ENCODE measurements at places on chromosomes 6 and 20.
A peak's percentile ranks its signal among the peaks of the same experiment; 100 is the strongest.

DNA sequence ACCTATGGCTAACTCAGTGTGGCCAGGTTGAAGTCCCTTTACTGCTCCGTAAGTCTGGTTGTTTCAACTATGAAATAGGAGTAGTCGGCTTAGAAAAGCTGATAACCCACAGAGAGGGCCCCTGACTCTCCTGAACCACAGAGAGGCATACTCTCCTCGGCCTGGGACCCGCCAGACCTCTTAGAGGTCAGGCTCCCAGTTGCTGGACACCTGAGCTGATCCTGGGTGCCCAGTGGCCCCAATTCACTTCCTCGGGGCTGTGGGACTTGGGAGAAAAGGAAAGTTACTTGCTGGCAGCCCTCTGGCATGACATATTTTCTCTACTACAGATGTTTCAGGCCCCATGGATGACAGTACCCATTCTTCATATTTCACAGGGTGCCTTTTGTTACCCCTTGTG lies 34.2 kb upstream of the EYA4 start:
- DNase-seq = no peak

GRCh38 chr20:58843128-58843556 lies 7.6 kb downstream of the GNAS-AS1 start:
- no peak for DNase-seq

- no peak for DNase-seq
Observed at GRCh38 chr6:85620308-85620707, 22.4 kb downstream of the SYNCRIP start.

DNA sequence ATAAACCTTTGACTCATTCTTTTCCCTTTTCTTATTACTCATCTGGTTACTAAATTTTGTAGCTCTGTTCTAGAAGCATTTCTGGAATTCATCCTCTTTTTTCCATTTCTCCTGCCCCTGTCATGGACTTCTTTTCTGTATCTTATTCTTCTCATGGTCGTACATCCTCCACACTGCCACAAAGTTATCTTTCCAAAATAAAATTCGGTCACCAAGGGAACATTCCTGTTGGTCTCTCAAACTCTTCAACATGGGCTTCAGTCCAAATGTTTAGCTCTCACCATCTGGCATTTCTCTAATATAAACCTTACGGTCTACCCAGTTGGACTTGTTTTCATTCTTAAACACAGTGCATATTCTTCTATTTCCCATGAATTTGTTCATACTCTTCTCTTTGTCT lies 428.8 kb upstream of the ID4 start:
- DNase-seq = no peak

GRCh38 chr6:166697113-166697512 lies 70.1 kb upstream of the RPS6KA2 start:
- no peak for DNase-seq

- no peak for DNase-seq
Observed at GRCh38 chr6:14726816-14727493, 518.9 kb upstream of the JARID2 start.

DNA sequence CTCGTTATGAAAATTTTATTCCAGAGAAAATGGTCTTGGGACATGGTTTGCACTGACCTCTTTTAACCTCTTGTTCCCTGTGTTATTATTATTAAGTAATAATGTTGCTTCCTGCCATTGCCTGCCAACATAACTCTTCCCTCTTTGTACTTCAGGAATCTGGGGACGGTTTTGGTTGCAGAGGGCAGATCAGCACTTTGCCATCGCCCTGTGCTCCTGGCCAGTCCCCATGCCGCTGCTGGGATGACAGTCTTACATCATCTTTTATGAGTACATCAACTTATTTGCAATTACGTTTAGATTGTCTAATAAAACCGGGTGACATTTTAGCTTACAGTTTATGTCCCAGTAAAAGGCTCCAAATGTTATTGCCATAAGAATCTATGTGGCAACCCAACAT lies 157.2 kb downstream of the CDH26 start:
- no peak for DNase-seq

DNA sequence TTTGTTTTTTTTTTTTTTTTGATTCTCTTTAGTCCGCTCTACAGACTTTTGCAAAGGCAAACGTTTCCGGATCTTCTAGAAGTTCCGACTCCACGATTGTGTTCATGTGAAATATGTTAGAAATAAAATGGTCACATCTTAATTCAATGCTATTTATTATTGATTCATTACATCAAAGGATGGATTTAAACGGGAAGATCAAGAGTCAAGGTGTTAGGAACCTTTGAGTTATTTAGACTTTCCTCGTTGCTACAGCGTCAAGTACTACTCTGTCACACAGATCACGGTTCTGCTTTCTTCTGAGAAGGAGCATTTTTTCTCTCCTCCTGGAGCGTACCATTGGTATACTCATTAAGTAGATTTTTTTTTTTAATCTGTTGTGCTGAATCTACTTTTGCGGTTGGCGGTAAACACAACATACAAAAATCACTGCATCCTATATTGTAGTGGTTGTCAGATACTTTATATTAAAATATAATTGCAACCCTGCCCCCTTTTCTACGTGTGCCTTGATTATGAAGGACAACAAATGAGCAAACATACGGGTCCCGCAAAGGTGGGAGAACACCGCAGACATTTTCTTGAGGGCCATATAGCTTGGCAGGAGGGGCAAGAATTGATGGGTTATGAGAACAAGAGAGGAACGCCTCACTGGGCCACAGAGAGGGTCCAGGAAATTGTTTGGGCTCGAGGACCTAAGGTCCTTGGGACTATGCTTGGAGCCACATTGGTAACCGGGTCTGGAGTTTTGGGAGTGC lies 17.5 kb downstream of the HMGN4 start:
- no peak for DNase-seq

GRCh38 chr20:44018259-44018941 lies 103.7 kb downstream of the TOX2 start:
- no peak for DNase-seq

- no peak for DNase-seq
Observed at GRCh38 chr6:4545893-4546292, 230.3 kb upstream of the CDYL start.

DNA sequence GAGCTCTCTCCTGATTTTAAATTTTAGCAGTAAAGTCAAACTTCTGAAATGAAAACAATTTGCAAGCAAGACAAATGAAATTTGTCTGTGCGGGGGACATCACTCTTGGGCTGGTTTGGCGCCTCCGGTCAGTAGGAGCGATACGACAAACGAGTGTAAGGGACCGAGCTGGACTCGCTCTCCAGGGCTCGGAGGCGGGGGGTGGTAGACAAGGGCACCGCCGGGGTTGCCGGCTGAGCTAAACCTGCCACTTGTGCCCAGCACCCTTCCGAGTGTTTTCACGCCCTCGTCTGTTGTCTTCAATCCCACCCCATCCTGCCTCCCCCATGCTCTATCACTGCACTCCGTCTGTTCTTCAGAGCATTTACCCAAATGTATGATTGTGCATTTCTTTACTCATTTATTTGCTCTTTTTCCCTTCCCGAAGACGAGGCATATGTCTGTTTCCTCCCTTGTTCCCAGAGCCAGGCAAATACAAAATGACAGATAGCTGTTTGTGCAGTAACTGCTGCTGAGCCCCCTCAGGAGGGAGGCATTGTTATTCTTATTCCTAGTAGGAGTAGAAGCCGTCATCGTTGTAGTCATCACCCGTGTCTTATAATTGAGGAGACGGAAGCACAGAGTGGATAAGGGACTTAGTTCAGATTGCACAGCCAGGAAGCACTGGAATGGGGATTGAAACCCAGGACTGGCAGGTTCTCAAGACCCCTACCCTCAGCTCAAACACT lies 62.8 kb upstream of the APCDD1L start:
- DNase-seq = no peak

DNA sequence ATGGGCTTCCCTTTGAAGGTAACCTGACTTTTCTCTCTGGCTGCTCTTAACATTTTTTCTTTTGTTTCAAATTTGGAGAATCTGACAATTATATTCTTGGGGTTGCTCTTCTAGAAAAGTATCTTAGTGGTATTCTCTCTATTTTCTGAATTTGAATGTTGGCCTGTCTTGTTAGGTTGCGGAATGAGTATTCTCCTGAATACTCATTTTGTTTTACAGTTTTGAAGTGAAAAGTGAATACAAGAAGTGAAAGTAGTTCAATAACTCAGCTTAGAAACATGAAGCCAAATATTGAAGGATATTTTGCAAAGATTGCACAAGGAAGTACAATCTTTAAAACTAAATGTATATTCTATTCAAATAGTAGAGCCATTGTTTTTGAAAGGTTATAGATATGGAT lies 120.2 kb upstream of the MAP3K4 start:
- no peak for DNase-seq

DNA sequence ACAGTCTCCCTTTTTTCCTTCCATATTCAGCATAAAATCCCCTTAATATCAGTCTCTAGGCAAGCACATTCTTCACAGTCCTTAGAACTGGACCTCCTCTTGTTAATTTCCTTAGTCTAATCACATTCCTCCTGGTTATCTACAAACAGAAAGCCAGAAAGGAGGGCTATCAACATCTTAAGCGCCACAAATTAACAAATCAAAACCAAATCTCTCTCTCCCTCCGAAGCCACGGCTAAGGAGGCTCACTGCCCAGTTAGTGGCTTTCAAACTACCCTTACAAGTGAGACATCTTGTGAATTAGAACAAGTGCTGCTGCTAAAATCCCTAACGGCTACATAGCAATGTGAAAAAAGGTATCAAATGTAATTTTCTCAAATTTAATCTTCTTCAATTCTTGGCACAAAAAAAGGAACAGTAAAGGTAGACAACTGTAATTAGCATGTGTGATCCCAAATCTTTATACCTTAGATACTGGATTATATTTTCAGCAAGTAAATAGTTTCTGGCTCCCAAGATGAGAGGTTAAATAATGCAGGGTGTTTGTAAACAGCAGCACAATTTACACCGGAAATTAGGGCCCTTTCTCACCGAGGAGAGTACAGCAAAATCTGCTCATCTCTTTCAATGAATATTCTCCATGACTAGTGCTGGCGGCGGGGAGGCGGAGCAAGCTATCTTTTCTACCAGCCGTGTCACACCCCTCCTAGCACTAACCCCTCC lies 1.4 kb upstream of the TRIM39 start:
- peak; percentile 77 for DNase-seq

DNA sequence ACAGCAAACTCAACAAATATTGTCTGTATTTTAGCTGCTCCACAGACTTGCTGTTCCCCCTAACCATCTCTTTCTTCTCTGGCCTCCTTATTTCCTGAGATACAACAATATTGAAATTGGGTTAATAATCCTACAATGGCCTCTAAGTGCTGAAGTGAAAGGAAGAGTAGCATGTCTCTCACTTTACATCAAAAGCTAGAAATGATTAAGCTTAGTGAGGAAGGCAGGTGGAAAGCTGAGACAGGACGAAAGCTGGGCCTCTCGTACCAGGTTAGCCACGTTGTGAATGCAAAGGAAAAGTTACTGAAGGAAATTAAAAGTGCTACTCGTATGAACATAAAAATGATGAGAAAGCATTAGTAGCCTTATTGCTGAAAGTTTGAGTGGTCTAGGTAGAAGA lies 63.8 kb downstream of the ELOVL5 start:
- no peak for DNase-seq

GRCh38 chr6:39361657-39362486 lies 39.4 kb upstream of the KCNK16 start:
- peak; percentile 4 for DNase-seq

DNA sequence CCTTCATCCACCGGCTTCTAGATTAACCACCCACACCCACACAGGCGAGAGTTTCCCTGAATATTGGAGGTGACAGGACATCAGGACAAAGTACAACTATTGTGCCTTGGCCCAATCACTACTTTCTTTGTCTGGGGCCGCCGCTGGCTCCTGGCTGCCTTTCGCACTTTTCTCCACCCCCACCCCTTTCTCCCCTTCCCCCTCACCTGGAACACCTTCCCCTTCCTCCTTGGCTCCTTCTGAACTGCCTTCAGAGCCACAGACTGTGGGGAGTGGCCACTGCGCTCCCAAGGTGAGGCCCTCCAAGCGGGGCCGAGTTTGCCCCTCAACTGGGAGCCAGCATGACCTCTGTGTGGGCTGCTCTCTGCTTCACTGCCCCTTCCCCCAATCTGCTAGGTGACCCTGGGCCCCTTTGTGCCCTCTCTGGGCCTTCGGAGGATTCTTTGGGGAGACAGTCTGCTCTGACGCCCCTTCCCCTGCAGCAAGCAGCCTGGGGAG lies 3.0 kb upstream of the VEGFA start:
- no peak for DNase-seq

- DNase-seq = no peak
Observed at GRCh38 chr6:43729537-43729936, 40.5 kb upstream of the VEGFA start.

DNA sequence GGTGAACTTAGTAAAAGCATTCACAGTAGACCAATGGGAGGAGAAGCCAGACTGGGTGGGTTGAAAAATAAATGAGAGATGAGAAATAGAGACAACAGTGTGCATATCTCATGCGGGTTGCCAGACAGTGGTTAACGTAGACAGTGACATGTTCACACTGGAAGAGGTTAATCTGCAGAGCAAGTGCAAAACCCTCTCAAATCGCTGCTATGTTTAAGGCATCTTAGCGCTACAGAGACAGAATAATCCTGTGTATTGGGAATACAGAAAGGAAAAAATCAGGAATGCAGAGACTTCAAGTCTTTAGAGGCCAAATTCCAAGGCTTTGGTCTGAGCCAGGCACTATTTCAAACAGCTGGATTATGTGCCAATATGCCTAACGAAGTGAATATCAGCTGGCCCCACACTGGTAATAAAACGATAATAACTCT lies 107.1 kb downstream of the TSHZ2 start:
- no peak for DNase-seq

DNA sequence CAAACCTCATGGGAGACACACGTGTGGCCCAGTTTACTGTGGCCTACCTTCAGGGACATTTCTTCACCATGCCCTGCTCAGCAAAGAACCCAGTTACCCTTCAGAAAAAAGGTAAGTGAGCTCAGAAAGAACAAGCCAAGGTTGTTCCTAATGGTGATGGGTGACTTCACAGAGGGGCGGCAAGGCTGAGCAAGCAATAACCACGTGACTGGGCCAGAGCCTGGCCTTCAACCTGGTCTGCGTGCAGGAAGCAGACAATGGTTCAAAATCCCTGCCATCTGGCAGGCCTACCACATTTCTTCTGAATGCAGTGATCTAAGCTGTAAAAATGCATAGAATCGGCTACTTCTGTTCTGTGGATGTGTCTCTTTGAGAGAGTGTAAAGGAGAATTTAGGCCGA lies 115.5 kb upstream of the CST7 start:
- DNase-seq = no peak

DNA sequence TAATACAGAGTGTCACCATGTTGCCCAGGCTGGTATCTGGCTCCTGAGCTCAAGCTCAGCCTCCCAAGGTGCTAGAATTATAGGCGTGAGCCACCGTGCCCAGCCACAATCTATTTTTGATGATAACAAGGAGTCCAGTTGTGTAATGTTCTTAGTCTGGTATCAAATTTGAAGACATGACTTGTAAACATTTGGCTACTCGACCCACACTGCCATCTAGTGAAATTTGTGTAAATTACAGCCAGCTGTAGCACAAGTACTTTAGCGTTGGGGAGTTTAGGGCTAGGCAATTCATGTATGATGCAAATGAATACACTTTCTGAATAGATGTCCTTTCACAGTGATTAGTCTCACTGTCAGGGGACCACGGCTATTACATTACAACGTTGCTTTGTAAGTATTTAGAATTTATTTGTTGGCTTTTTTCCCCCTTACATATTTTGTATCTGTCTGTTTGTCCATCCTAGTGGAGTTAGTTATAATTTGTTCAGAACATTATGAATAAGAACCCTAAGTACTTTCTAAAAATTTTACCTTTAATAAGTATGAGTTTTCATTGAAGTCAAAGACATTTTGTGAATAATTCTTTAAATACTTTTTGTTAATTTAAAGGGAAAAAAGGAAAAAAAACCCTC lies 139.7 kb downstream of the PRDM13 start:
- DNase-seq = peak; percentile 31

All from T follicular helper cell (primary cell).